ENCODE measurements at places on chromosomes 13 and 19. TPM values are rescaled to one million over a fixed set of nuclear protein-coding genes. Genes with fewer than 3 reads are reported as not detected.

The HCST gene
- 1.6 TPM for total RNA-seq

The ZNF443 gene
- 13.8 TPM for total RNA-seq

The AKT1S1 gene
- total RNA-seq, result 48.8 TPM

The TLE6 gene
- total RNA-seq, result 21.0 TPM

The SHISA7 gene
- 0.10 TPM for total RNA-seq

The NANOS3 gene
- total RNA-seq, result 10.5 TPM

All from progenitor cell of endocrine pancreas (in vitro differentiated cells).